ENCODE measurements at places on chromosomes 1 and 21. TPM values are rescaled to one million over a fixed set of nuclear protein-coding genes. Genes with fewer than 3 reads are reported as not detected.
A peak's percentile ranks its signal among the peaks of the same experiment; 100 is the strongest.

The ANGPTL3 gene
- not detected for polyA plus RNA-seq

DNA sequence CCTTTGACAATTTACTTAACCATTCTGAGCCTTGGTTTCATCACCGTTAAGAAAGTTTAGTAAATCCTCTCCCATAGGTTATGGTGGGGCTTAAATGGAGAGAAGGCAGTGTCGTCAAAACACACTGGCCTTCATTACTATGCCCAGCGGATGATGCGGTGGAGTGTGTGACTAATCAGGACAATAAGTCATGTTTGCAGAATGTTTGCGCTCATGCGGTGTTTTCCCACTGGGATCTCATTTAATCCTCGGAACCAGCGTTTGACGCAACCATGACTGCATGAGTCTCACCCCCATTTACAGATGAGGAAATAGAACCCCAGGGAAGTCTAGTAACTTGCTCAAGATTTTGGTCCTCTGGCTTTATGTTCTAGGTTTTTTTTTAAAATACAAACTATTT lies 17.5 kb downstream of the SLC26A9 start:
- no peak for DNase-seq
- 0 out of 2 replicates have a peak, but pooled peaks cover 7% of the 10 kb centered on the region for H3K27me3 ChIP-seq
- no peak overlapping the region for H3K4me3 ChIP-seq
- no peak overlapping the region for H3K27ac ChIP-seq
- H3K36me3 ChIP-seq: no peaks in the 10 kb centered on the region
- H3K4me1 ChIP-seq: no peaks in the 10 kb centered on the region

DNA sequence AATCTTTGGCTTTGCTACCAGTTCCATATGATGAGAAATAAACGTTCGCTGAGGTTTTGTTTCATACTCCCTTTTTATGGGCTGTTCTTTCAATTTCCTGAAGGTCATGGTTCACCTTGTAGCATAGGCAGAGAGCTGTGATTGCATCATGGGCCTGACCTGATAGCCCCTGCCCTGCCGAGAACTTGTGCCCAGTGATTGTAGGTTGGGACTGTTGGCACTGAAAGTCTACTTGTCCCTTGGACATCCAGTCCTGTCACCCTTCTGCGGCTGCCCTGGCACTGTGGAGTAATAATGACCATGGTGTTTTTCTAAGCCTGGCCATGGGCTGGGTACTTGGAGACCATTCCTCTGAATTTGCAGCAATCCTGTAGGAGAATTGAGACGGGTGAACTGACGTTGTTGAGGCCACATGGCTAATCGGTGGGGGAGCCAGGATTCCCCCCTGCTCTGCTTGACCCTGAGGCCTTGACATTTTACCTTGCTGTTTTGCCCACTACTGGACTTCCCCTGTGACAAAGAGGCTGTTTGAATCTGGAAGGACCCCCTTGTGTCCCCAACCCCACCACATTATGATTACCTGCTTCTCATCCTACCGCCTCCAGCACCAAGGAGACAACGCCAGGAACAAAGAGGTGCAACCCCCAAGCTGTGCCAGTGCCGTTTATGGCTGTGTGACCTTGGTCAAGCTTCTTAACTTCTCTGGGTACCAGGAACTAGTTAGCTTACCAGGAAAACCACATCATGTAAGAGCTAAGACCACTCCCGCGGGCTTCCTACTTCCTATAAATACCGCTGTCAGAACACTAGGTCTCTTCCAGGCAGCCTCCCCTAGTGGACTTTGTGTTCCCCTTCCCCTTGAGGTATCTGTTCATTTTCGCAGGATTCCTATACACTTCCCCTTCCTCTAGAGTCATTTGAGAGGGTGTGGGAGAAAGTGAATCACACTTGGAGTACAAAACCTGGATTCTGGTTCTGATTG lies 23.4 kb downstream of the SESN2 start:
- H3K27ac ChIP-seq: no peak overlapping the region
- H3K4me3 ChIP-seq: no peak overlapping the region
- DNase-seq: no peak
- peaks cover 34% of the 10 kb centered on the region for H3K36me3 ChIP-seq
- no peaks in the 10 kb centered on the region for H3K27me3 ChIP-seq
- H3K4me1 ChIP-seq: no peaks in the 10 kb centered on the region

DNA sequence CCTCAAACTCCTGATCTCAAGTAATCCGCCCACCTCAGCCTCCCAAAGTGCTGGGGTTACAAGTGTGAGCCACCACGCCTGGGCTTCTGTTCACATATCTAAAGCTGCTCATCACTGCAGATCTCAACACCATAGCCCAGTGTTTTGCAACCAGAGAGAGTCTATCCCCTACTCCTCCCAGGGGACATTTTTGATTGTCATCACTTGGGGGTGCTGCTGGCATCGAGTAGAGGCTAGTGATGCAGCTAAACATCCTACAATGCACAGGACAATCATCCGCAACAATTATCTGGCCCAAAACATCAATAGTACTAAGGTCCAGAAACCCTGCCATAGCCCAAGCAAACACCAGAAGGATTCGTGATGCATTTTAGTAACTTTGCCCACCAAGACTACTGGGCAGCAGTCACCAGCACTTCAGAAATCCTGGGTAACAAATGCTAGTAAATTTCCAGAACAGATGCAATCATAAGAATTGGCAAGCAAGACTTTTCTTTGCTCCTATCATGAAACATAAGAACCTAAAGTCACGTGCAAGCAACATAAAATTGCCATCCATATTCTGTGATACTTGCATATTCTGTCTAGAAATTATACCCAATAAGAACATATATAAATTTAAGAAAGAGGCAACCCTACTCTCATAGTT lies 159.2 kb downstream of the APP start:
- peak; percentile 10 for DNase-seq
- no peaks in the 10 kb centered on the region for H3K27me3 ChIP-seq
- H3K36me3 ChIP-seq: no peaks in the 10 kb centered on the region
- no peak overlapping the region for H3K4me3 ChIP-seq
- H3K27ac ChIP-seq: no peak overlapping the region

The RGS13 gene
- polyA plus RNA-seq: not detected

- DNase-seq: no peak
- no peaks in the 10 kb centered on the region for H3K27me3 ChIP-seq
- H3K4me3 ChIP-seq: no peak overlapping the region
- H3K4me1 ChIP-seq: no peaks in the 10 kb centered on the region
Observed at GRCh38 chr1:197845886-197846285, 56.5 kb upstream of the C1orf53 start.

DNA sequence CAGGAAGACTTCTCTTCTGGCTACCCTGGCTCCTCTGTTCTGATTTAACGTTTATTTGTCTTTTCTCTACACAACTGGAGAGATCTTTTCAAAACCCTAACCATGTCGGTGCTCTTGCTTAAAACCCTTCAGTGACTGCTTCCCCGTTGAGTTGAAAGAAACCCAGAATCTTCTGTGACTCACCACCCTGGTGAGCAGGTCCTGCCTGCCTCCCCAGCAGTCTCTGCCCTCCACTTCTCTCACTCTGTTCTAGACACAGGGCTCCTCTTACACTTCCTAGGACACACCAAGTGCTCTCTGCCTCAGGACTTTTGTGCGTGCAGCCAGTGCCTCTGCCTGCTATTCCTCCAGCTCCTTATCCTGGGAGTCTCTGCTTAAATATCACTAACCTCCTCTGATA lies 131.4 kb downstream of the IER5 start:
- H3K27me3 ChIP-seq: no peaks in the 10 kb centered on the region
- no peak overlapping the region for H3K4me3 ChIP-seq
- no peak overlapping the region for H3K27ac ChIP-seq
- DNase-seq: no peak
- H3K4me1 ChIP-seq: no peaks in the 10 kb centered on the region
- H3K36me3 ChIP-seq: no peaks in the 10 kb centered on the region

DNA sequence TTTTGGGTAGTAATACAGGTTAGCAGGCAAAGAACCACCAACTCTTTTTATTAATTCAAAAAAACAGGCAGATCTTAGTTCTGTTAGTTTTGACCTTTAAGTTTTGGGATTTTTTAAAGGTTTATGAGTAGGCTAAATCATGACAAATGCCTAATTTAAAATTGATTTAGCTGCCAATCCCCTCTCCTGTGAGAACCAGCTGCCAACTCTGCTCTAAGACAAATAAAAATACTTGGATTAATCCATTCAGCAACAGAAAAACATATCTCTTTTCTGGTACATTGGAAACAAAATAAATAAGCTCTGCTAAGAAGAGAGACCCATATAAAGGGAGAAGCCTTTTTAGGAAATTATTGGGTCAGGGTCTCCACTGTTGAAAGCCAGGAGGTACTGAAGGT lies 160.8 kb downstream of the NTMT2 start:
- peaks cover 6% of the 10 kb centered on the region for H3K4me1 ChIP-seq
- no peak overlapping the region for H3K27ac ChIP-seq
- DNase-seq: no peak
- no peaks in the 10 kb centered on the region for H3K27me3 ChIP-seq
- H3K36me3 ChIP-seq: no peaks in the 10 kb centered on the region

- H3K4me1 ChIP-seq: peaks cover 8% of the 10 kb centered on the region
- DNase-seq: no peak
- H3K27me3 ChIP-seq: no peaks in the 10 kb centered on the region
- no peak overlapping the region for H3K27ac ChIP-seq
- no peaks in the 10 kb centered on the region for H3K36me3 ChIP-seq
- no peak overlapping the region for H3K4me3 ChIP-seq
Observed at GRCh38 chr1:50098591-50099021, 10.1 kb upstream of the ELAVL4 start.

Measured in SK-N-SH (cell line).